Thoracic aorta (tissue), 2 donors: ENCODE measurements at places on chromosomes 4 and X. TPM values are rescaled to one million over a fixed set of nuclear protein-coding genes. Genes with fewer than 3 reads are reported as not detected.

Gene TCP11X2
- not detected for total RNA-seq

DNA sequence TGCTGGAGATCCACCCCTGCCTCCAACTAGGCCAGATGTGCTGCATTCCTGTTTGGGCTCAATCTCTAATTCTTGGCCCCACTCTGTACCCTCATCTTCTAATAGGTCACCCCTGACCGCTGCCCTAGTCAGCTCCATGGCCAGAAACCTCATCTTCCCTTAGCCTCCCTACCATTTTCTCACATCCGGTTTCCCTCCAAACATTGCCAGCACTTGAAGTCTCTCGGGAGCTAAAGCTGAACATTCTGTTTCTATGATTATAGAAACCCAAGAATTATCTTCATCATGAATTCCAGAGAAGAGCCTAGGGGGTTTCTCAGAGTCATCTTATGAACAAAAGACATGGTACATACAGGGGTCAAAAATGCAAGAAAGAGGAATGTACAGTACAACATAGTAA, 179.7 kb downstream of the AMELX start:
- DNase-seq = no peak
- H3K4me1 ChIP-seq = peaks cover 8% of the 10 kb centered on the region
- H3K27me3 ChIP-seq = no peaks in the 10 kb centered on the region
- no peak overlapping the region for H3K27ac ChIP-seq
- H3K36me3 ChIP-seq = no peaks in the 10 kb centered on the region
- no peak overlapping the region for H3K4me3 ChIP-seq

- H3K4me3 ChIP-seq = no peak overlapping the region
- peaks cover 10% of the 10 kb centered on the region for H3K4me1 ChIP-seq
- peak overlapping the region; percentile 8 for H3K27ac ChIP-seq
- H3K27me3 ChIP-seq = no peaks in the 10 kb centered on the region
- H3K36me3 ChIP-seq = peaks cover 18% of the 10 kb centered on the region
- DNase-seq = no peak
Measured at GRCh38 chr4:184417802-184418511, 56.4 kb downstream of the IRF2 start.

GRCh38 chrX:105328773-105329172, 108.3 kb upstream of the TEX13A start:
- no peaks in the 10 kb centered on the region for H3K4me1 ChIP-seq
- H3K27me3 ChIP-seq = no peaks in the 10 kb centered on the region
- no peaks in the 10 kb centered on the region for H3K36me3 ChIP-seq
- no peak overlapping the region for H3K27ac ChIP-seq
- no peak for DNase-seq
- H3K4me3 ChIP-seq = no peak overlapping the region

DNA sequence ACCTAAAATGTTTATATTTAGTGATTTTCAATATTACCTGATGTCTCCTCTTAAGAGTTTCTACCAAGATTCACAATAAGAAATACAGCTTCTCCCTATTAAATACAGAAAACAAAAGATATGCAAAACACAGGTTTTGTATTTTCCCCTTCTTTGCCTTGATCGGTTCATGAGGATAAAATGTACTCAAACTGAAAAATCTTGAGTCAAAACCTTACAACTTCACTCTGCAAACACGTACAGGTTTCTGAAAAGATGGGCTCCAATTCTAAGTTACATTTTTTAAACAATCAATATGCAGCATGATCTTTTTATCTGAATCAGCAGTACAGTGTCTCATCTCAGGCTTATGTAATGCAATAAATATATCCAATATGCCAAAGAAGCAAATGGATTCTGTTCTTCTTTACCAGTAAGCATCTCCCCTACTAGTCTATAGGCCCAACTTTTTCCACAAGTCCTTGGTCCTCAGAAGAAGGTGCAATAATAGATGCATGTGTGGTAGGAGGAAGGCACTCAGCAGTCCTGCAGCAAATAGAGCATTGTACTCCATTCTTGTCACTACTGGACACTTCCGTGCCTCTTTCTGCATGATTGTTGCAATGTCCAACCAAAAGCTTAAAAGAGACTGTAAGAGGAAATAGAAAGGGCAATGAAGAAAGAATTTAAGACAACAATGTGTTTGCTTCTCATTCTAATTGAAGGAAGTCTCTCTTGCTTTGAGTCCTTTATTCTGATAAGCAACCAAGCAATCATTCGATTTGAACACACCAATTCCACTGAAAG, 3.2 kb downstream of the MAPK10 start:
- no peak overlapping the region for H3K27ac ChIP-seq
- H3K4me1 ChIP-seq = peaks cover 3% of the 10 kb centered on the region
- no peak for DNase-seq
- H3K27me3 ChIP-seq = no peaks in the 10 kb centered on the region
- no peak overlapping the region for H3K4me3 ChIP-seq
